Heart right ventricle (tissue), 16 donors: ENCODE measurements at places on chromosomes 11 and 22. TPM values are rescaled to one million over a fixed set of nuclear protein-coding genes. Genes with fewer than 3 reads are reported as not detected.

The EIF1AD gene
- 15.1 TPM for total RNA-seq

- DNase-seq: no peak
- H3K4me3 ChIP-seq: peak overlapping the region; percentile 28
- no peaks in the 10 kb centered on the region for H3K4me1 ChIP-seq
- H3K27ac ChIP-seq: no peak overlapping the region
Measured at GRCh38 chr22:17237038-17237668, 17.9 kb upstream of the ADA2 start.

The AIFM3 gene
- total RNA-seq: 0.24 TPM

GRCh38 chr11:112470355-112470754, 209.7 kb upstream of the PLET1 start:
- H3K36me3 ChIP-seq: no peaks in the 10 kb centered on the region
- no peak overlapping the region for H3K4me3 ChIP-seq
- H3K4me1 ChIP-seq: no peaks in the 10 kb centered on the region
- no peak overlapping the region for H3K27ac ChIP-seq
- no peak for DNase-seq
- no peaks in the 10 kb centered on the region for H3K27me3 ChIP-seq

The TPBGL gene
- 0.23 TPM for total RNA-seq

DNA sequence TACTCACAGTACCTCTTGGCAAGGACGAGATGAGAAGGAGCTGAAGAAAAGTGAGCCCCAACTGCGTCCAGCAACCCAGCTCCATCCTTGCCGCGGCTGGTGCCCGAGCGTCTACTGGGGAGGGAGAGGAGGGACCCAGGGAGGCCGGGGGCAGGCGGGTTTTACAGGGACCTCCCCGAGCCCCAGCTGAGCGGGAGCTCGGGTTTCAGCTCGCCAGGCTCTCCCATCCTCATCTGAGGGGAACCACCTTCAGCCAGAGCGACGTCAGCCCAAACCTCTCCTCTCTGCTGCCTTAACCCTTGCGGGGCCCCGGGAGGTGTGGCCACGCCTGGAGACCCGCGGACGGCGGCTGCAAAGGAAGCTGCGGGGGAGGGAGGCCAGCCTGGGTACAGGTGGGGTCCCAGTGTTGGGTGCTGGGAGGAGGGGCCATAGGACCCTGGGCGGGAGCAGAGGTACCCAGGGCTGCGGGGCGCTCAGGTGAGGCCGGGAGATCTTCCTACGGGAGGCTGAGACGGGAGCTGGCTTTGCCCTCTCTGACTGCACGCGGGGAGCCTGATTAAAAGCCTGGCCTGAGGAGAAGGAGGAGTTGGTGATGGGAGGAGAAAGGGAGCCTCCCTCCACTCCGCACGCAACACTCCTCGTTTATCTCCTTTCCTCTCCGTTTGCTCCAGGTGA, at the start of gene PAMR1:
TSS of gene PAMR1 (minus strand) at position 116 of the 675 bp plus-strand sequence. CDS start at position 85, 31 bp downstream.
- peaks cover 4% of the 10 kb centered on the region for H3K4me1 ChIP-seq
- H3K36me3 ChIP-seq: no peaks in the 10 kb centered on the region
- peaks cover 40% of the 10 kb centered on the region for H3K27me3 ChIP-seq

GRCh38 chr11:119041821-119042514, 11.3 kb upstream of the SLC37A4 start:
- H3K4me1 ChIP-seq: no peaks in the 10 kb centered on the region
- no peak for DNase-seq
- H3K27me3 ChIP-seq: no peaks in the 10 kb centered on the region
- H3K36me3 ChIP-seq: peaks cover 29% of the 10 kb centered on the region
- no peak overlapping the region for H3K27ac ChIP-seq
- H3K4me3 ChIP-seq: no peak overlapping the region

DNA sequence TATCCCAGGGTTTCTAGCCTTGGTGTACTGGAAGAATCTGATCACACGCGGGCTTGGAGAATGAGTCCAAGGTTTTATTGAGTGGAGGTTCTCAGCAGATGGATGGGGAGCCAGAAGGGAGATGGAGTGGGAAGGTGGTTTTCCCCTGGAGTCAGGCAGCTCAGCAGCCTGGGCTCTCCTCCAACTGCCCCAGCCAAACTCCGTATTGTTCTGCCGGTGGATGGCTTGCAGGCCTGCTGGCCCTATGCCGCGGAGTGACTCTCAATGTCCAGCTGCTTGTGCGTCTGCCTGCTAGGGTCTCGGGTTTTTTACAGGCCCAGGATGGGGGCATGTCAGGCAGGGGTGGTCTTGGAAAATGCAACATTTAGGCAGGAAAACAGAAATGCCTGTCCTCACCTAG, 162.4 kb upstream of the LMO1 start:
- no peaks in the 10 kb centered on the region for H3K36me3 ChIP-seq
- H3K4me3 ChIP-seq: no peak overlapping the region
- no peaks in the 10 kb centered on the region for H3K27me3 ChIP-seq
- H3K27ac ChIP-seq: no peak overlapping the region
- H3K4me1 ChIP-seq: no peaks in the 10 kb centered on the region

DNA sequence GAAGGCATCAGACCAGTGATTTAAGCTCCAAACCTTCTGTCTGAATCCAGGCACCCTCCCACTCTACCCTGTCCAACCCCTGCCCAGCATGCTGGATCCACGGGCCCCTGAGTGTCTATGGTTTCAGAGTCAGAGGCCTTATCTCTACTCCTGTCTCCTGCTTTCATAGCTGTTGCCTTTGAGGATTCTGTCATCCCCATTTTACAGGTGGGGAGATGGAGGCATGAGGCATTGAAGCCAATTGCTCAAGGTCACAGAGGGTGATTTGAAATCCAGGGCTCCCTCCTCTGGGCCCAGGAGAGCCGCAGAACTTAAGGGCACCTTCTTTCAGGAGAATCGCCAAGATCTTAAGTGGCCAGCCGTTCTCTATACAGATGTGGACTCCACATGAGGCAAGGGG, 3.1 kb downstream of the KCNJ4 start:
- H3K4me1 ChIP-seq: peaks cover 23% of the 10 kb centered on the region
- DNase-seq: no peak
- H3K4me3 ChIP-seq: no peak overlapping the region

The MFRP gene
- total RNA-seq: not detected

The CPT1A gene
- 84.4 TPM for total RNA-seq

DNA sequence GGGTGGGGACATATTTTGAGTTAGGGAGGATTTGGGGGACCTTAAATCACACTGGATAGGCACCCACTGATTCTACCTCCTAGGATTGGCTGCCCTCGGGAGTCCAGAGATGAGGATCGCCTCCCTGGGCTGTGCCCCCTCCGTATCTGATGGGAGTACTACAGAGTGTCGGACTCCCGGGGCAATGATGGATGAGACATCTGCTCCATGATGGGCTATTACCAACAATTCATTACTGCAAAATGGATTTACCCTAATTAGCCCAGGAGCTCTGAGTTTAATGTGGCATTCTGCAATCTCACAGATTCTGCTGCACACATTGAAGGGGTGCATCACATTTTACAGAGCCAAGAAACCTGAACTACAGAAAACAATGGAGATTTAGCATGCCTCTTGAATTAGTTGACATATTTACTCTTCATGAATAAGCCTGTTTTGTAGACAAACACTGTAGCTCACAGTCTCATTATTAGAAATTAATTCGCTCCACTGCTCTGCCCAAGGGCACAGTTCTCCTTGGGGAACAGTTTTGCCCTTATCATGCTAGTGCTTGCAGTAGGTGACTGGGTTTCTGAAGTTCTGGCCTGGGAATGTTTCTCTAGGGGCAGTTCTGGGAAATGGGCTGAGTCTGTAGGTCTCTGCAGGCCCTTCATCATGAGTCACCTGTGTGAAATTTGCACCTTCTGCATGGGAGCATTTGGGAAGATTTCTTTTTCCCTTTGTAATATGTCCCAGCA, 217.1 kb upstream of the PLET1 start:
- no peak for DNase-seq
- H3K36me3 ChIP-seq: no peaks in the 10 kb centered on the region
- H3K27ac ChIP-seq: no peak overlapping the region
- no peak overlapping the region for H3K4me3 ChIP-seq
- H3K27me3 ChIP-seq: no peaks in the 10 kb centered on the region

GRCh38 chr11:108221911-108222573, 396 bp downstream of the NPAT start:
- H3K27ac ChIP-seq: peak overlapping the region; percentile 65

GRCh38 chr22:44574057-44574639, 76.1 kb upstream of the RTL6 start:
- H3K27ac ChIP-seq: no peak overlapping the region
- no peak for DNase-seq
- no peak overlapping the region for H3K4me3 ChIP-seq
- H3K27me3 ChIP-seq: peaks cover 5% of the 10 kb centered on the region
- peaks cover 4% of the 10 kb centered on the region for H3K4me1 ChIP-seq

The OR8G5 gene
- not detected for total RNA-seq

- H3K27ac ChIP-seq: no peak overlapping the region
- H3K36me3 ChIP-seq: no peaks in the 10 kb centered on the region
- DNase-seq: no peak
Measured at GRCh38 chr11:73520353-73521061, 77.4 kb downstream of the FAM168A start.

GRCh38 chr22:43926349-43926710, 2.7 kb downstream of the PNPLA3 start:
- no peak overlapping the region for H3K27ac ChIP-seq
- H3K4me1 ChIP-seq: no peaks in the 10 kb centered on the region
- H3K36me3 ChIP-seq: no peaks in the 10 kb centered on the region

- no peak overlapping the region for H3K27ac ChIP-seq
- H3K4me1 ChIP-seq: no peaks in the 10 kb centered on the region
- DNase-seq: no peak
- no peaks in the 10 kb centered on the region for H3K36me3 ChIP-seq
Measured at GRCh38 chr22:36586271-36586670, 57.3 kb upstream of the EIF3D start.

DNA sequence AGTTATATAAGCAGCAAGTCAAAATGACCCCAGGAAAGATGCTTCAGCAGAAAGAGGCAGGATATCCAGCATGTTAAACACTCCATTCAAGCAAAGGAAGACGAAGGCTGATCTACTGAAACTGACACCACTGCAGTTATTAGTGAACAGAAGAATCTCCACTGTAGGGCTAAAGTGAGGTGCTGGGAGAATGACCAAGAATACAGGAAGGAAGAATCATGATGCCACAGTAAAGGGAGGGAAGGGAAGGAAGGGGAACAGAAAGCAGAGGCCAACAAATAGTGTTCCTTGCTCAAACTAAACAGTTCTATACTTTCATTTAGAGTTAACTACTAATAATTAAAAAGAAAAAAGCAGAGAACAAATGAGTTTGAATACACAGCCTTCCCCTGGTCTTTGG, 92.5 kb downstream of the SIK3 start:
- no peaks in the 10 kb centered on the region for H3K27me3 ChIP-seq
- no peak overlapping the region for H3K4me3 ChIP-seq
- H3K4me1 ChIP-seq: peaks cover 18% of the 10 kb centered on the region
- H3K36me3 ChIP-seq: no peaks in the 10 kb centered on the region
- no peak overlapping the region for H3K27ac ChIP-seq
- no peak for DNase-seq

DNA sequence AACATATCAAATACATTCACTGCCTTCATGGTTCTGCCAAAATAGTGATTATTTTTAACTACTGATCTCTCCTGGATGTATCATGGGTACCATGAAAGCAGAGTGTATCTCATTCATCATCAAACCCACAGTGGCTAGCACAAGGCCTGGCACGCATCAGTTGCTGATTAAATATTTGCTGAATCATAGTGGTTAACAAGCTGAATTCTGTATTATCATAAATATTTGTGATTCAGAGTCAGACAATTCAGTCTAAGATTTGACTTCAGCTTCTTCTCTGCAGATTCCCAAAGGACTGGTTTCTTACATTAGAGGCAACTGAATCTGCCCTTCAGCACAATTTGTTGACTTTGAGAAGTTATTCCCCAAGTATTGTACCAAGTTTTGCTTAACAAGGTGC, 715.8 kb upstream of the LRRC4C start:
- H3K36me3 ChIP-seq: no peaks in the 10 kb centered on the region
- H3K27ac ChIP-seq: no peak overlapping the region
- no peak for DNase-seq
- H3K4me1 ChIP-seq: no peaks in the 10 kb centered on the region
- H3K4me3 ChIP-seq: no peak overlapping the region

The ISX gene
- not detected for total RNA-seq

The MS4A1 gene
- total RNA-seq: not detected

DNA sequence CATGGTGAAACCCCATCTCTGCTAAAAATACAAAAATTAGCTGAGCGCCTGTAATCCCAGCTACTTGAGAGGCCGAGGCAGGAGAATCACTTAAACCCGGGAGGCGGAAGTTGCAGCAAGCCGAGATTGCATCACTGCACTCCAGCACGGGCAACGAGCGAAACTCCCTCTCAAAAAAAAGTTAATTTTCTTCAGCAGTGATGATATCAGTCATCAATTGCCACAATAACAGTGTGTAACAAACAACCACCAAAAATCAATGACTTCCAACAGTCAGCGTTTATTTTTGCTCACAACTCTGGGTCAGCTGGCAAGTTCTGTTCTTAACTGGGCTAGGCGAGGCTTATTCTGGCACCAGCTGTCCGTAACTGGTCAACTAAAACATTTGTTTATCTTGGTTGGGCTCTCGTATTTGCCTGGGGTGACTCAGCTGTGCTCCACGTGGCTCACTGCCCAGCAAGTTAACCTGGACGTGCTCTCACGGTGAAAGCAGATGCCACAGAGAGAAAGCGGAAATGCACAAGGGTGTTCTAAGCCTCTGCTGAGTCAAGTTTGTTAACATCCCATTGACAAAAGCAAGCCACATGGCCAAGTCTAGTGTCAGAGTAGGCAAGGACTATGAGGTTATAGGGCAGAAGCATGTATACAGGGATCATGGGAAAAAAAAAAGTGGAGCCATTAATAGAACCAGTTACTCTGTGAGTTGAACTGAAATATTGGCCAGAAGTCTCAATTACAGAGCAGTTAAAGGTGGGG, 52.1 kb downstream of the LHFPL7 start:
- H3K27ac ChIP-seq: peak overlapping the region; percentile 67
- H3K27me3 ChIP-seq: no peaks in the 10 kb centered on the region
- H3K4me1 ChIP-seq: peaks cover 22% of the 10 kb centered on the region
- H3K4me3 ChIP-seq: no peak overlapping the region
- H3K36me3 ChIP-seq: no peaks in the 10 kb centered on the region

DNA sequence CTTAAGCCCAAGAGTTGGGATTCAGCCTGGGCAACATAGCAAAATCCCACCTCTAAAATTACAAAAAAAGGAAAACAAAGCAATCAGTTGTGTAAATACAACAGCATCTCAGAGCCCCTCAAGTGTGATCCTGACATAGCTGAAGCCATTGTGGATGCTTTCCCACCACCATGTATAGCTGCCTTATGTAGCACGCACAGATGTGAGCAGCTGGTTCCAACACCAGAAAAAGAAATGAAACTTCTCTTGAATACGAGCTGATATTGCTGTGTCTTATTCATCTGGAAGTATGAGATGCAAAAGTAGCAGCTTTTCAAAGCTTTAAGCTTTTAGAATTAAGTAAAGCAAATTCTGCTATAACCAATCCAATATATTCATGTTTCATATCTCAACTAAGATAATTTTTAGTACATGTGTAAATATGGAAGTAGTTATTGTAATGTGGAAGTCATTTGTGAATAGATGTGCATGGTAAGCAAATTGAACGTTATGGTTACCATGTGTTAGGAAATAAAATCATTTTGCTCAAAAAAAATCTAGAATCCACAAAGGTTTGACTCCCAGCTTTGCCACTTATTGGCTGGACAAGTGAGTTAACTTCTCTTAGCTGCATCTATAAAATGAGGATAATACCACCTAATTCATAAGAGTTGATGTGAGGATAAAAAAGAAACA, 63.2 kb downstream of the SGSM3 start:
- H3K4me3 ChIP-seq: no peak overlapping the region
- H3K27me3 ChIP-seq: no peaks in the 10 kb centered on the region
- H3K27ac ChIP-seq: no peak overlapping the region
- peaks cover 34% of the 10 kb centered on the region for H3K4me1 ChIP-seq
- H3K36me3 ChIP-seq: peaks cover 47% of the 10 kb centered on the region

The SLC22A9 gene
- total RNA-seq: not detected

The CRYBB3 gene
- not detected for total RNA-seq
